T follicular helper cell (primary cell): ENCODE measurements at places on chromosomes 2 and 18.

DNA sequence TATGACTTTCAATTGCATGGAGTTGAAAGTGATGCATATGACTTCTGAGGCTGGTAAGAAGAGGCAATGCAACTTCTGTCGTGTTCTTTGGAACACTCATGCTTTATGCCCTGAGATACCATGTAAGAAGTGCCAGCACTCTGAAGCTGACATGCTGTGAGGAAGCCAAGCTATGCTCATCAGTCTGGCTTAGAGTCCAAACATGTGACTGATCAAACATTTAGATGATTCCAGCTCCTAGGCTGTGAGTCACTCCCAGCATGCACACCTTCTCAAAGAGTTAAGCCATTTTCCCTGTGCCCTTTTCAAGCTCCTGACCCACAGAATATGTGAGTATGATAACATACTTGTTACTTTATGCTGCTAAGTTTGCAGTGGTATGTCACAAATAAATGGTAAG, 15.8 kb upstream of the VRK2 start:
- no peak for DNase-seq

DNA sequence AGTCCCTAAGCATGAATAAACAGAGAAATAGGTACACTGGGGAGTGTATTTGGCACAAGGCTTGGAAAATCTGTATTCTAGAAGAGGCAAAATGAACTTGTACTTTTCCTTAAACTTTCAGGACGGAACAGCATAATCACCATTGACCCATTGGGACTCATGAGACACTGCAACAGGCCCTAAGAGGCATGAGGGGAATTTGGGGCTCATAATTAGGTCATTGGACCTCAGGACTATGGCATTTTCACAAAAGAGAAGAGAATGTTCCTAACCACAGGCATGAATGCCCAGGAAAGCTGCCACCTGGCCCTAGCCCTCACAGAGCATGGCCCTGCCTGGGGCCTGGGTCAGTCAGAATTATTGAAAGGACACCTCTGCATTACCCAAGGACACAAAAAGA, 67.9 kb upstream of the PIK3C3 start:
- DNase-seq, result no peak

- DNase-seq, result no peak
These were observed 61.7 kb downstream of the MAP4K4 start for GRCh38 chr2:101759162-101759561.

- DNase-seq, result no peak
These were observed 4.4 kb upstream of the ANKRD23 start for GRCh38 chr2:96848264-96848663.

GRCh38 chr2:119596638-119597037, 52.4 kb downstream of the CFAP221 start:
- DNase-seq, result no peak

- no peak for DNase-seq
These were observed 114.6 kb downstream of the MYO5B start for GRCh38 chr18:50080316-50080715.

GRCh38 chr2:177748360-177748759, 324.2 kb downstream of the PDE11A start:
- no peak for DNase-seq

- DNase-seq, result no peak
These were observed 218.0 kb upstream of the TRIB2 start for GRCh38 chr2:12498704-12499103.

DNA sequence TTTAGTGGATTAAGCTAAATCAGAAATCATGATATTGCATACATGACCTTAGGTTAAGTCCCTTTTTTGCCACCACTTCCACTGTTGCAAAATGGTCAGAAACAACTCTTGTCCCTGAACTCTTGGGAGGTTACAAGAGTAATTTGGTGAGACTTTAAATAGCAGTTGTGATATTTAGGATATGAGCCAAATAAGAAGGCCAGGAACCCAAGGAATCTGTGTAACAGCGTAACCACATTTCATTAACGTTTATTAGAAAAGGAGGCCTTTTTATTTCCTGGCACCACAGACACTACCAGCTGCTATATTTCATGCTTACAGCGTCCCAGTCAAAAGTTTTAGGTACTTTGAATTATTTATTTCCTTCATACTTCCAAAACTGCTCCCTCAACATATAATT, 268.0 kb downstream of the GPD2 start:
- DNase-seq, result no peak

DNA sequence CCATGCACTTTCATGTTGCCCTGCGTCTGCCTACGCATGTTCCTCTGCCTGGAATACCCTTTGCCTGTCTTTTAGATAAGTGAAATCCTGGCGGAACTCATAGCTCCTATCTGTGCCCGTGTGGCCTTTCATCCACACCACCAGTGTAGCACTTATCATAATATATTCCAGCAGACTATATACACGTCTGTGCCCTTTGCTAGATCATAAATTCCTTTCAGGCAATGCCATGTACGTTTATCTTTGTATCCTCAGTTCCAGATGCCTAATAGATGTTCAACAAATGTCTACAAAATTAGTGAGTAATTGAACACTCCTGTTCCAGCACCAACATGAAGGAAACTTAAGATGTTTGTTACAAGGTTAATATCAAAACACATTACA, 106.9 kb downstream of the COLEC12 start:
- DNase-seq, result no peak

DNA sequence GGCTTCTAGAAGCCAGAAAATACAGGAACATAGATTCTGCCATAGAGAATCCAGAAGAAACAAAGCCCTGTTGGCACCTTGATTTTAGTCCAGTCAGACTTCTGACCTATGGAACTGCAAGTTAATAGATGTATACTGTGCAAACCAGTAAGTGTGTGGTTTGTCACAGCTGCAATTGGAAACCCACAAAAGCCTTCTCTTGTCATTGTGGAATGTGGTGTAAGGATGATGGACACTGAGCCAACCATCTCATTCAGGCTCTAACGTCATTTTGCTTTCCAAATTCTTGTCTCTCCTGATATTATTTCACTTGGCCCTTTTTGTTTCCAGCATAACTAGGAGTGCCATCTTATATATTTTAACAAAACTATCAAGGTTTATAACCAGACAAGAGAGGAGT, 369.5 kb upstream of the SMIM21 start:
- no peak for DNase-seq

DNA sequence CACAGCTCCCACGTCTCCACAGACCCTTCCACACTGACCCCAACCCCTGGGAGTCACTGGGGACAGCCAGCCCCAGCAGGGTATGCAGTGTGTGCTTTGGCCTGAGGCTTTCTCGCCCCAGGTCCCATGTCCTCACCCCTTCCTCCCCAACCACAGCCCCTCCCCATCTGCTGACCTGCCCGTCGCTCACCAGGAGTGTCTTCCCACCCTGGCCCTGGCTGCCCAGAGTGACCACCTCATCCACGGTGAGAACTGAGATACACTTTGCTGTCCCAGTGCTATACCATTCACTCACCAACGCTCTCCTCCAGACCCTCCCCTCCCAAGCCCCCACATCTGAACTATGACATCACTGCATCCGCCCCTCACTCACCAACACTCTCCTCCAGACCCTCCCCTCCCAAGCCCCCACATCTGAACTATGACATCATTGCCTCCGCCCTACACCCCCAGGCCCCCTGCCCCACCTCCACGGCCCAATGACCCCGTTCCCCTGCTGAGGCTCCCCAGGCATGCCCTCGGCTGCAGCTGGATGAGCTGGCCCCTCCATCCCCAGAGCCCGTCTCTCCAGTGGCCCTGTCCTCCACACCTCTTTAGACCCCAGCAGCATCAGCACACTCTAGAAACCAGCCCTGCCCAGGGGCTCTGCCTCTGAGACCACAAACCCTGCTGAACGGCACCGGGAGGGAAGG, 55.2 kb downstream of the ANKMY1 start:
- no peak for DNase-seq
